ENCODE measurements at places on chromosomes 4 and X.

- no peak for DNase-seq
Measured at GRCh38 chrX:8867406-8867805, 66.2 kb upstream of the FAM9A start.

- no peak for DNase-seq
Measured at GRCh38 chr4:25750874-25751273, 95.2 kb downstream of the SLC34A2 start.

DNA sequence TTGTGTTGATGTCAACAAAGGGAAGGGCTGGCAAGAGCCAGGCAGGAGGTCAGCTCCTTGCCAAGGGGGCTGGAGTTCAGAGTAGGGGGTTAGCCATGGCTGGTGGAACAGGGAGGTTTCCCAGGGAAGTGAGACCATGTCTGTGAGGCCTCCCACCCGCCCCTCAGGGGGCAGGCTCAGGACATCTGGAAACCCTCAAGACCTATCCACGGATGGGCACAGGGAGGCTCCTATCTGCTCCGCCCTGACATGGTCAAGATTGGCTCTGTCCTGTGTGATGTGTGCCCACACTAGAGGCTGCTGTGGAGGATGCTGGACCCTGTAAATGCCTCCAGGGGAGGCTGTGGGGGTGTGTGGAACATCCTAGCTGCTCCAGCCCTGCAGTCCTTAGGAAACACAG is 8.0 kb upstream of the TMEM185A start:
- no peak for DNase-seq

DNA sequence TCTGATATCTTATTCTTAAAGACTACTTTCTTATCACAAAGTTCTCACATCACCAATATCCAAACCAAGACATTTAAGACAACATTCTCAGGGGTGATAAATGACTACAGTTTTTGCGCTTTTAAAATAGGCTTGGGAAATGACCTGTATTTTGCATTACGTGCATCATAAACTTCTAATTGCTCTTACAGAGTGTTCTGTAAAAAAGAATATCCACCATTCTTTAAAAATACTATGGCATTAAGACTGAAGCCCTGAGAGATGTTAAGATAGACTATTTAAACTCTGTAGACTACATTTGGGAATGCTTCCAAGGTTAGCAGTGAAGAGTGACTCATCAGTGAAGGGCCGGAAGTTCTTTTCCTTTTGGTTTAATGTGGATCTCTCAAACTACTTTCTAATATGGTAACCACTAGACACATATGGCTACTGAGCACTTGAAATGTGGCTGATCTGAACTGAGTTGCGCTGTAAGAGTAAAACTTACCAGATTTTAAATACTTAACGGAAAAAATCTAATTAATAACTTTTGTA is 518.8 kb upstream of the FTHL17 start:
- DNase-seq = no peak

GRCh38 chr4:180530787-180531186 is 1712.4 kb upstream of the TENM3 start:
- no peak for DNase-seq

GRCh38 chrX:39866229-39866628 is 231.5 kb downstream of the BCOR start:
- DNase-seq = no peak

DNA sequence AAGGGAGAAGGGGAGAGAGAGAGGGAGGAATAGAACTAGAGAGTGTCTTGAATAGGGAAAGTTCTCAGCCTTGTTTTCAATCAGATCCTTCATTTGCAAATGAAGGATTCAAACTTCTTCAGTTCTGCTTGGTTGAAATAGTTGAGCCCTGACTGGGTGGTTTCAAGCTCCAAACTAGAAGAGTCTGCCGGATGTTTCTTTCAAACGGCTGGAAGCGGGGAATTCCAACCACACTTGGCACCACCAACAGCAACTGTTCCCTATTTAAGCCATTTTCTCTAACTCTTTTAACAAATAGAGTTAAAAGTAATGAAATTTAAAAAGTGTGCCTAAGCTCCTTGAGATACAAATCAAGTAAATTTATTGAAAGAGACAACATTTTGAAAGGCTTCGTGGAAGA is 67.5 kb upstream of the DDX60 start:
- no peak for DNase-seq

- no peak for DNase-seq
Measured at GRCh38 chrX:150058728-150059127, 120.4 kb upstream of the EOLA2 start.

DNA sequence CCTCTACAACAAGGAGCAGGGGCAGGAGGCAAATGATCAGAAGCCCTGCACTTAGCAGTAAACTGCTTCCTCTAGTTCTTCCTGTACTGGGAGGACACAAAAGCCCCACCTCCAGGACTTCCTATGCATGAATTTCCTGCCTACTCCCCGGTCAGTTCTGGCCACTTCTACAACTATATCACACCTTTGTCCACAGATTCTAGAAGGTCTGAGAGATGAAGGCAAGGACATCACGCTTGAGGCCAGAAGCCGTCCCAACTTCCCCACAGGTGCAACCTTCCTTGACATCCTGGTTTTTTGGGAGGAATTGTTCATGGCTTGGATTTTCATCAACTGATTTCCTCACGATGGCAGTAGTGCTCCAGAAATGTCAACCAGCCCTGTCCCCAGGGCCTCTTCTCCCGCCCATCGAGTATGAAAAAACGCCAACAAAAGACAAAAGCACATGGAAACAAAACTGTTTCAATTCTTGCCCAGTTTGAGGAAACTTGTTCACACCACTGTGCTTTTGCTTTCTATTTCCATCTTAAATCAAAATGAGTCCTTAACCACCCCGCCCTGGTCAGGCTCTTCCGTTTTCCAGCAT is 206.5 kb upstream of the STK26 start:
- DNase-seq = no peak

DNA sequence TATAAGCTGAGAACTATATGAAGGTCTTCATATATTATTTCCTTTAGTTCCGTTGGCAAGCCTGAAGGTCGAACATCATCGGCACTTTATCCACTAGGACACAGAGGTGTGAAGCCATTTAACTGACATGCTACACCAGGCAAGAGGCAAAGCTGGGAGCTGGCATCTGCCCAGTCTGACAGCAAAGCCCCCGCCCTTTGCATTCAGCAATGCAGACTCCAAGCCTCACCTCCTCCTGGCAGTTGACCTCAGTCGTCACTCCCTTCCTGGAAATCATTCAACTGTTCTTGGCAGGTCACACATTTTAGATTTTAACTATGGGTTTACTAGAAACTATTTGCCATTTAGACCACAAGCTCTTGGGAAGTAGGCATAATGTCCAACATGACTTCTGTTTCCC is 135.8 kb upstream of the FRG1 start:
- DNase-seq = no peak

DNA sequence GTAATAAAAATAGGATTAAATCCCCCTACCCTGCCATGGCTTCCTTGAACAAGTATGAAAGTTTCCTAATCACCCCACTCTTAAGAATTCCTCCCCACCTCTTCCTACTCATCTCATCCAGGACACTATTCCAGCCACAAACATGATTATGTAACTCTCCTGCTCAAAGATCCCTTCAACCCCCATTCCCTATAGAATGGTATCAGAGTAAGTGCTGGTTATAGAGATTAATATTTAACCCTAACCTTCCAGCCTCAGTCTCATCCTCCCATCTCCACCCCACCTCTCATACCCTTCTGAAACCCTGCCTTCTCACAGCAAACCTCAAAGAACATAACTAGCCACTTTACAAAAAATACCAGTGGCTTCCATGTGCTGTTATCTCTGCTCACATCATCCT is 155.1 kb downstream of the PPP3CA start:
- no peak for DNase-seq

- no peak for DNase-seq
Measured at GRCh38 chr4:2261853-2262144, at the start of gene MXD4. Gene MXD4, minus strand, starts transcription at chr4:2262109. Its CDS starts 129 bp downstream, at chr4:2261980.

- no peak for DNase-seq
Measured at GRCh38 chr4:112127048-112127637, 18.1 kb upstream of the FAM241A start.

- no peak for DNase-seq
Measured at GRCh38 chrX:153736071-153736820, 11.6 kb downstream of the ABCD1 start.

DNA sequence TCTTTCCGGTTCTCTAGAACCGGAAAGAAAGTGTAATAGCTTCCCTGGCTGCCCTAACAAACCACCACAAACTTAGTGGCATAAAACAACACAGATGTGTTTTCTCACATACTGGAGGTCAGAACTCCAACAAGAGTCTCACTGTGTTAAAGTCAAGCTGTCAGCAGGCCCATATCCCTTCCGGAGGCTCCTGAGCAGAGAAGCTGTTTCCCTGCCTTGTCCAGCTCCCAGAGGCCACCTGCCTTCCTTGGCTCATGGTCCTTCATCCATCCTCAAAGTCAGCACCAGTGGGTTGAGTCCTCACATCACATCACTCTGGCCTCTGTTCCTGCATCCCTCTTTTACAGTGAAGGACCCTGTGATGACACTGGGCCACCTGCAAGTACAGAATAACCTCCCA is 49.8 kb upstream of the HMX1 start:
- DNase-seq = no peak

DNA sequence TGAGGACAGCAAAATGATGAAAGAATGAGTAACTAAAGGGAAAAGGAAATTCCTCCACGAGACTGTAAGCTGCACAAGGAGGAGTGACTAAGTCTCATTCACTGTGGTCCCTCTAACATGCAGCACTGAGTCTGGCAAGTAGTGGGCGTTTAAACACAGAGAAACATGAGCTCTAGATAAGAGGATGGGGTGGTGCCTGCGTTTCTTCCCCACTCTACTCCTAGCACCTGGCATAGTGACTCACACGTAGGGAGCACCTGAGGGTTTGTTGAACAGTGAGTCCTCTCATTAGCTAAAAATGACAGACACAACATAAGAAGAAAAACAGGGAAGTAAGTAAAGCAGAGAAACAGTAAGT is 105.8 kb upstream of the CBR4 start:
- no peak for DNase-seq

DNA sequence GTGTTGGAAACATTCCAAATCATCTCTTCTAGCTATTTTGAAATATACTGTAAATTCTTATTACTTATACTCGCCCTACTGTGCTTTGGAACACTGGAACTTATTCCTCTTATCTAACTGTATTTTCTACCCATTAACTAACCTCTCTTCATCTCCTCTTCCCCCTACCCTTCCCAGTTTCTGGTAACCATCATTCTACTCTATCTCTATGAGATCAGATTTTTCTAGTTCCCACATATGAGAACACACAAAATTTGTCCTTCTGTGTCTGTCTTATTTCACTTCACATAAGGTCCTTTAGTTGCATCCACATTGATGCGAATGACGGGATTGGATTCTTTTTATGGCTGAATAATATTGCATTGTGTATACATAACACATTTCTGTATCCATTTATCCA is 1003.8 kb upstream of the INTU start:
- DNase-seq = no peak

Data from stimulated activated CD8-positive, alpha-beta memory T cell treated with anti-CD3 and anti-CD28 coated beads, Interleukin-2, amount 100 ng/mL, for 48 hours (primary cell).